ENCODE measurements at places on chromosomes 3 and 15. TPM values are rescaled to one million over a fixed set of nuclear protein-coding genes. Genes with fewer than 3 reads are reported as not detected.

- no peaks in the 10 kb centered on the region for H3K36me3 ChIP-seq
- H3K4me1 ChIP-seq: peaks cover 10% of the 10 kb centered on the region
- H3K27me3 ChIP-seq: peaks cover 41% of the 10 kb centered on the region
- H3K27ac ChIP-seq: peak overlapping the region; percentile 64
Measured at GRCh38 chr15:31871166-31871886, 159.0 kb upstream of the CHRNA7 start.

DNA sequence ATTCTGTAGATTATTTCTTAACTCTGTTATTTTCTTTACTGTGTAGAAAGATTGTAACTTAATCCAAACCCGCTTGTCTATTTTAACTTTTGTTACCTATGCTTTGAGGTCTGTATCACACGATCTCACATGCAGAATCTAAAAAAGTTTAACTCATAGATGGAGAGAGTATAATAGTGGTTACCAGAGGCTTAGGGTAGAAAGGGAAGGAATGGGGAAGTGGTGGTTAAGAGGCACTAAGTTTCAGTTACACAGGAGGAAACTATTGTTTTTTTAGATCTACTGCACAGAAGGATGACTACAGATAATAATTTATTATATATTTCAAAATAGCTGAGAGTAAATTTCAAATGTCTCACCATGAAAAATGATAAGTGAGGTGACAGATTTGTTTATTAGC, 515.2 kb downstream of the RSL24D1 start:
- no peak for DNase-seq
- H3K27me3 ChIP-seq: no peaks in the 10 kb centered on the region
- H3K27ac ChIP-seq: no peak overlapping the region
- no peak overlapping the region for H3K4me3 ChIP-seq
- no peaks in the 10 kb centered on the region for H3K36me3 ChIP-seq
- H3K4me1 ChIP-seq: no peaks in the 10 kb centered on the region

- peaks cover 39% of the 10 kb centered on the region for H3K36me3 ChIP-seq
- no peaks in the 10 kb centered on the region for H3K27me3 ChIP-seq
- no peak overlapping the region for H3K4me3 ChIP-seq
- DNase-seq: no peak
- H3K27ac ChIP-seq: no peak overlapping the region
- H3K4me1 ChIP-seq: peaks cover 18% of the 10 kb centered on the region
Measured at GRCh38 chr15:90644526-90644925, 72.6 kb upstream of the BLM start.

GRCh38 chr15:82768414-82769054, 37.3 kb downstream of the FSD2 start:
- DNase-seq: no peak
- peaks cover 3% of the 10 kb centered on the region for H3K36me3 ChIP-seq
- H3K4me1 ChIP-seq: peaks cover 2% of the 10 kb centered on the region
- no peak overlapping the region for H3K4me3 ChIP-seq

- H3K4me3 ChIP-seq: no peak overlapping the region
- no peaks in the 10 kb centered on the region for H3K36me3 ChIP-seq
- H3K27ac ChIP-seq: no peak overlapping the region
- no peak for DNase-seq
- no peaks in the 10 kb centered on the region for H3K4me1 ChIP-seq
Measured at GRCh38 chr15:32730677-32731654, 13.2 kb downstream of the GREM1 start.

DNA sequence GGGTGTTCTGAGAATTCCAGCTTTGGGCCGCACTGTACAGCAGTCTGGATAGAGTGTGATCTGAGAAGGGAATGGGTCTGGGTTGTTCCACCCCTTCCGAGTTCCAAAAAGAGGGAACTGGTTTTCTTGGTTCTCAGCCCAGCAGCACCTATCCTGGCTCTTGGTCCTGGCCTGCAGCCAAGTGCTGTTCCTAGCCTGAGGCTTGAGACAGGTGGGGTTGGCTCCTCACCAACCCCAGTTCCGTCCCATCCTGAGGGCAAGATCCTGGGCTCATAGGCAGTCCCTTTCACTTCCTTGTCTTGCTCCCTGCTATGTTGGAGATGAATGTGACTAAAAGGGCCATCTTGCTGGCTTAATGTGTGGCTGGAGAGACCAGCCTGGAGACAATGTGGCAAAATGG, 15.2 kb downstream of the IVD start:
- no peaks in the 10 kb centered on the region for H3K4me1 ChIP-seq
- no peaks in the 10 kb centered on the region for H3K27me3 ChIP-seq
- peaks cover 5% of the 10 kb centered on the region for H3K36me3 ChIP-seq
- no peak overlapping the region for H3K4me3 ChIP-seq

DNA sequence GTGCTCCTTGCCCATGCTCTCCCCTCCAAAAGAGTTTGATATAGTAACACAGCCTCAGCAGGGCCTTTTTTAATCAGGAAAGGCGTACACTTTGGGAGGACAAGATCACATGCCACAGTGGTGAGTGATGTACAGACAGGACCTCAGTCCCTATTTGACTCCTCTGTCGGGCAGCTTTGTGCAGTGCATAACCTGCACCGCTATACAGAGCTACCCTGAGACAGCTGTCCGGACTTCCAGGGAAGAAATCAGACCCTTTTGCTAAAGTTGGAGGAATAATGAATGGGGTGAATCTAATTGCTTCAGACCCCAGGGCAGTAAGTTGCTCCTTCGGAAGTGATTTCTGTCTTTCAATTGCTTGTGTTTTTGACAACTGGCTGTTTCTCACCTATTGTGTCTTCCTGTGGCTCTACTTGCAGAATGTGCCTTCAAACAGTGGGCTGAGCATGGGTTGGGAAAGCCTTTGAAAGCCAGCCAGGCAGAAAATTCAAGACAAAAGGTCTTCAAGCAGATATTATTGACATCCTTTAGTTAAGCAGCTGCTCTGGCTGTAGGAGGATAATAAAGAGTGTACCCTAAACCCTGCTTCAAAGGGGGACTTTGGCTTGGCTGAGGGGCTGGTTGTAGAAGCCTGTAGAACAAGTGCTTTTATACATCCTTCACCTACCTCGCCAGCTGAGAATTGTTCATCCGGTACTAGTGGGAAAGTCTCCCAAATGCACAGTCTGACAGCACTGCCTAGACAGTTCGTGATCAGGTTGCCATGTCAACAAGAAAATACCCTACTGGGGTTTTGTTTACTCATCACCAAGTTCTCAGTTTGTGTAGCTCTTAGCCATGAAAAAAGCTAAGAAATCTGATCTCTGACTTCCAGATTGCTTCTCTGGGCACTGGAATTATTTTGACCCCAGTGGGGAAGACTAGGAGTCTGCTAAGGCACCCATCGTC, 35.1 kb downstream of the SNTN start:
- H3K4me1 ChIP-seq: no peaks in the 10 kb centered on the region
- no peak overlapping the region for H3K27ac ChIP-seq
- H3K27me3 ChIP-seq: no peaks in the 10 kb centered on the region
- no peak for DNase-seq

DNA sequence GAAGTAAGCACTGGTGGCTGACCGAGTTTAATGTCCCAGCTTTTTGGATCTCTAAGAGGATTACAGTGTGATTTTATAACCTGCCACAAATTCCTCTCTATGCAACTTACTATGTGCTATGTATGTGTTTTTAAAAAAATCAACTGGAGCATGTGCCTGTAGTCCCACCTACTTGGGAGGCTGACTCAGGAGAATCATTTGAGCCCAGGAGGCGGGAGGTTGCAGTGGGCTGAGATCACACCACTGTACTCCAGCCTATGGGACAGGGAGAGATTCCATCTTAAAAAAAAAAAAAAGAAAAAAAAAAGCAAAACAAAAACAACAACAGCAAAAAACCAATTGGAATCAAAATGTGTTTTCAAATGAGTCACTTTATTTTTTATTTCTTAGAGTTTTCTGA, 29.6 kb downstream of the DUT start:
- H3K27me3 ChIP-seq: peaks cover 7% of the 10 kb centered on the region
- no peak overlapping the region for H3K27ac ChIP-seq
- DNase-seq: no peak
- no peak overlapping the region for H3K4me3 ChIP-seq
- H3K4me1 ChIP-seq: peaks cover 6% of the 10 kb centered on the region
- H3K36me3 ChIP-seq: no peaks in the 10 kb centered on the region

DNA sequence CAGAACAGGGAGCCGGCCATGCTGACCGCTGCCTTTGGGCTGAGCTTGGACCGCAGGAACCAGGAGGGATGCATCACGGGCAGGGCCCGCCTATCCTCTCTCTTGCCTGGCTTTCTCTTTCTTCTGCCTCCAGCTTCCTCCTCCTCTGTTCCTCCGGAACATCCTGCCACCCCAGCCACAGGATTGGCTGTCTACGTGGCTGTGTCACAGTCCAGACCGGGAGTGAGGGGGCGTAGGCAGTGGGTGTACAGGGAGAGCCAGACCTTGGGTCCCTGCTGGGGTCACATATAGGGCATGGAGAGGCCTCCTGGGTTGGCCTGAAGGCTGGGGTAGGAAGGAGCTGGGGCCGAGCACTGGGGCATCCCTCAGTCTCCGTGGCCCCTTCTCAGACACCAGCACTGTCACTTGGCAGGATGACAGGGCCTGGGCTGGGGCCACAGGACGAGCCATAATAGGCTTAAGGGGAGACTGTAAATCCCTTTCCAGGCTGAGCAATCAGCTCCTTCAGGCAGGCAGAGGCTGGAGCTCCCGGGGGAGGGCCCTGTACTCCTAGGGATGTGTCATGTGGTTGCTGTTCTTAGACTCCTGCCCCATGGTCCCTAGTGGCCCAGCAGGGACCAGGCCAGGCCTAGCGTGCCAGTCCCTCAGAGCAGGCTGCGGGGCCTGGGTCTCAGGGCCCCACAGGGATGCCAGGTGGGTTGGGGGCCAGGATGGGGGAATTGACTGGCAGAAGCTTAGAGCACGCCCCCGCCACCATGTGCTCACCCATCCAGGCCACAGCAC, 25.4 kb downstream of the LINGO1 start:
- no peaks in the 10 kb centered on the region for H3K36me3 ChIP-seq
- H3K4me3 ChIP-seq: no peak overlapping the region
- peaks cover 8% of the 10 kb centered on the region for H3K27me3 ChIP-seq
- no peak overlapping the region for H3K27ac ChIP-seq

The TMOD2 gene
- total RNA-seq: 1.7 TPM

The ALAS1 gene
- total RNA-seq: 117 TPM

The BTLA gene
- total RNA-seq: 35.7 TPM

The SLC12A1 gene
- total RNA-seq: not detected

The EEF1AKMT4 gene
- 10.6 TPM for total RNA-seq

The TERC gene
- total RNA-seq: 9.8 TPM

The SIAH2 gene
- total RNA-seq: 108 TPM

The NEK10 gene
- 0.84 TPM for total RNA-seq

Measured in activated T-helper 2 cell treated with anti-CD3 and anti-CD28 coated beads, Interferon-gamma antibody, Interleukin-2, Interleukin-4, amounts not matched to agents 10 μg/mL and 5 μg/mL and 100 μg/mL, durations not matched to agents 14 hours and 24 hours and 36 hours (primary cell).